Stimulated activated CD4-positive, alpha-beta T cell treated with anti-CD3 and anti-CD28 coated beads, Interleukin-12 subunit alpha, Interleukin-12 subunit beta, amount 100 ng/mL, for 4 hours (primary cell): ENCODE measurements at places on chromosomes 4 and X.

- no peak for DNase-seq
Observed at GRCh38 chr4:184191267-184191666, 26.4 kb downstream of the ENPP6 start.

DNA sequence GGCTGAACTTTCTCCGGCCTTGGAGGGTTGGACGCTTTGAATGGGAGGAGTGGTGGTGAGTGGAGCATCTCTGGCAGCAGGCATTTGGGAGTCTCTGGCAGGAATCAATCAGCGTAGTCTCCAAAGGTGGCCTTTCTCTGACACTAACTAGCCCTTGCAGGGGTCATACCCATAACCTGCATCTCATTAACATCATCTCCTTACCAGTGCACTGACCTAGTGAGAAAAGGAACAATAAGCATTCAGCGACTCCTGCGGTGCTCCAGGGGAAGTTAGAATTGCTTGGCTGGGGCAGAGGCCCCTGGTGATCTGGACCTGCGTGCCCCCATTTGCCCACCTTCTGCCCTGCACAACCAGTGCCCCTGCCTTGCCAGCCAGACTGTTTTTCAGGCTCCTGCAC, 161.9 kb downstream of the PTTG2 start:
- DNase-seq, result no peak

DNA sequence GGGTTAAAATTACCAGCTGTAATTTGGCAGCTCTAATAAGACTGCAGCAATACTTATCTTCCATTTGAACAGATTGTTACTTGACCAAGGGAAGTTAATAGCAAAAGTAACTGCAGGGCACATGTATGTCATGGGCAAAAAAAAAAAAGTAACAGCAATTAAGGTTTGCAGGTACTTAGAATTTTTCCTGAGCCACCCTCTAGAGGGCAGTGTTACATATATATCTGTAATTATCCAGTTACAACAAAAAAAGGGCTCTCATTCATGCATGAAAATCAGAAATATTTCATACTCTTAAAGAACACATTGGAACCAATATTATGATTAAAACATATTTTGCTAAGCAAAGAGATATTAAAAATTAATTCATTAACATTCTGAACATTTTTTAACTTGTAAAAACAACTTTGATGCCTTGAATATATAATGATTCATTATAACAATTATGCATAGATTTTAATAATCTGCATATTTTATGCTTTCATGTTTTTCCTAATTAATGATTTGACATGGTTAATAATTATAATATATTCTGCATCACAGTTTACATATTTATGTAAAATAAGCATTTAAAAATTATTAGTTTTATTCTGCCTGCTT, 25.1 kb downstream of the XIAP start:
- DNase-seq, result no peak

GRCh38 chrX:111182997-111183396, 87.0 kb downstream of the PAK3 start:
- no peak for DNase-seq

DNA sequence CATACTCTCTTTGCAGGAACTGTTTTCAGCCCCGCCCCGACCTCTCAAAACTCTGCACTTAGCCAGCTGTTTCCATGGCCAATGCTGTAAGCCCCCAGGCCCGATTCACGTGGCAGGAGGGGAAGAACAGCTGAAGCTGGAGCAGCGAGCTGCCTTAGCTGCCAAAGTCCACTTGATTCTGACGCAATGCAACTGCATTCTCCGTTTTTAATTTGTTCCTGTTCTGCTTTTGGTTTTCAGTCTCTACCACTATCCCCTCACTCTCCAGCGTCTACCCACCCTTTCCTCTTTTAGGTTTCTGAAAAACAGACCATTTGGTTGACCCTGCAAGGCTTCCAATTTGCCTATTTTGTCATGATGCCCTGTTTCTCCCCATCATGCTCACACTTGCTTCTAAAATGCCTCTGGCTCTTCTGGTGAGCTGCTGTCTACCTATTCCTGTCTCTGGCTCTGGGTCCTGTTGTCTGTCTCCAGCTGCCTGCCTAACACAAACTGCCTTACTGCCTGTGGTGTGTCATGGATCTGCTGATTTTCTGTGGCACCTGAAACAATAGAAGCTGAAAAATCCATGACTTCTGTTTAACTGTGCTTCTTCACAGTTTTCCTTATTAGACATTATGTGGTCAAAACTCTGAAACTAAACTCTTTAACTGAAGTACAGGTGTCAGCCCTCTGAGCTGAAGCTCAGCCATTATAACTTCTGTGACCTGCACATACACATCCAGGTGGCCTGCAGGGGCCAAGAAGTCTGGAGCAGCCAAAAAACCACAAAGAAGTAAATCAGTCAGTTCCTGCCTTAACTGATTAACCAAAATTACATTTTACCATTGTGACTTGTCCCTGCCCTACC, 160.5 kb upstream of the AGTR2 start:
- no peak for DNase-seq

- no peak for DNase-seq
Observed at GRCh38 chr4:156779774-156780173, 191.8 kb downstream of the PDGFC start.

- no peak for DNase-seq
Observed at GRCh38 chr4:99724067-99724466, 66.4 kb upstream of the C4orf54 start.

GRCh38 chr4:73991742-73992000, 3.7 kb upstream of the PPBP start:
- DNase-seq, result no peak

DNA sequence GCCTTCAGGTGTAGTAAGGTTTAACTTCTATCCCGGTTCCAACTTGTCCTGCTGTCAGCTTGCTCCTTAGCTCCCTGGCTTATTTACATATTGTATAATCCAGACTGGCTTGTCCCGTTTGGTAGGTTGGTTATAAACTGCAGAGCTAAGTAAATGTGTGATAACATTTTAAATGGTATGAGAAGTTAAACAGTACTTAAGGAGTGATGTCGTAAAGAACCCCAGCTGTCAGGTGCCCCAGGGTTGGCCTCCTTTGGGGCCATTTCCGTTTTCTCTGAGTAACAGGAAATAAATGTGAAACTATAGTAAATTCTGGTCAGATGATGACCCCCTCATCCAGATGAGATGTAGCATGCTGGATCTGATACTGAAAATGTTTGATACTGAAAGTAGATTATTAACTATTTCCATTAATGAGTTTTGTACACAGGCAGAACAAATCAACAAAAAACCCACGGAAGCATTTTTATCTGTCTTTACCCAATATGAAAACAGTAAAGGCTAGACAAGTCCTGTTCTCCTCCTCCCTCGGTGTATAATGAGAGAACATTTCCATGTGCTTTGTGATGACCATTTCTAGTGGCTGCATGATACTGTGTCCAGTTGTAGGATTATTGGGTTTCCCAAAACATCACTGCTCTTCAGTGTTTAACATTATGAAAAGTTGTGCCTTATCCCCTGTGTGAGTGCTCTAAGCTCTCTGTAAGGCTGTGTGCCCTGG, 22.4 kb downstream of the GAB1 start:
- no peak for DNase-seq

DNA sequence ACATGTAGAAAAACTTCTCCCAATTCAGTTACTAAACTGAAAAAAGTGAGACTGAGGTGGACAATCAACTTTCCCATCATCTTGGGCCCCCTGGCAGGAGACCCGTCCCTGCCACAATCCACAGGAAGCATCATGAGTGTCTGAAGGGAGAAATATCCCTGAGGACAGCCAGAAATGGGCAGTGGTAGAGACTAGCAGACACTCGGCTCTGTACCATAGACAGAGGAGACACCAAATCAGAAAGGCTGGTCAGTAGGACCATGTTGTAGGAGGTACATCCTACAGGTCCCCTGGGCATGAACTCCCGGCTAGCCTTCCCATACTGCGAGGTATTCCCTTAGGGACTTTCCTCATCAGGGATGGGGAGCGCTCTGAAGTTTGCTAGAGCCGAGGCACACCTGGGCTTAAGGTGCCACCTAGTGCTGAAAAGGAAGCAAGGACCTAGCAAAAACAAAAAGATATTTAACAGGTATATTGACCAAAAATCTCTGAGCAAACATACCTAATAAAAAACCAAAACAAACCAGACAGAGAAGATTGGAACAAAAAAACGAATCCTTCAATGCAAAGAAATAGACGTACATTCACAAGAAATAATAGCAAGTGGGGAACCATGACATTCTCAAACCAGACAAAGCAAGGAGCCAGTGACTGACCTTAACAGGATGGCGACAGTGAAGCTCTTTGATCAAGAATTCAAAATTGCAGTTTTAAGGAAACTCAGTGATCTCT, 55.6 kb downstream of the HAUS3 start:
- no peak for DNase-seq

- no peak for DNase-seq
Observed at GRCh38 chr4:38467296-38467695, 196.7 kb upstream of the KLF3 start.

GRCh38 chrX:39175418-39176057, 374.3 kb downstream of the MID1IP1 start:
- no peak for DNase-seq

DNA sequence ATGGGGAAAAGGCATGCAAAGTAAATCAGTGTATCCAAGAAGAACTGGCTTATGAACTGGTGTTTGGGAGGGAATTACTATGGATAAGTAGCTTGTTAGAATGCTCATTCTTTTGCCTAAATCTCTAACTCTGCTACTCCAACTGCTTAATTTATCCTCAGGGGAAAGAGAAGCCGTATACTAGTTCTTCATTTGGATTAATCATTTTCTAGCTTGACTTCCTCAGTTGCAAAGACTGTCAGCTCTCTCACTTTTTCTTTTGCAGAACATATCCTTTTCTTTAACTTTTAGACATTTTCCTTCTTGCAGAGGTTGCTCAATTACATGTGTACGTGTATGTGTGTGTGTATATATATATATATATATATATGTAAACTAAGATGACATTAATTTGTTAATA, 21.9 kb downstream of the GPRIN3 start:
- DNase-seq, result no peak

GRCh38 chrX:19673375-19674040, 158.2 kb upstream of the MAP3K15 start:
- DNase-seq, result no peak

DNA sequence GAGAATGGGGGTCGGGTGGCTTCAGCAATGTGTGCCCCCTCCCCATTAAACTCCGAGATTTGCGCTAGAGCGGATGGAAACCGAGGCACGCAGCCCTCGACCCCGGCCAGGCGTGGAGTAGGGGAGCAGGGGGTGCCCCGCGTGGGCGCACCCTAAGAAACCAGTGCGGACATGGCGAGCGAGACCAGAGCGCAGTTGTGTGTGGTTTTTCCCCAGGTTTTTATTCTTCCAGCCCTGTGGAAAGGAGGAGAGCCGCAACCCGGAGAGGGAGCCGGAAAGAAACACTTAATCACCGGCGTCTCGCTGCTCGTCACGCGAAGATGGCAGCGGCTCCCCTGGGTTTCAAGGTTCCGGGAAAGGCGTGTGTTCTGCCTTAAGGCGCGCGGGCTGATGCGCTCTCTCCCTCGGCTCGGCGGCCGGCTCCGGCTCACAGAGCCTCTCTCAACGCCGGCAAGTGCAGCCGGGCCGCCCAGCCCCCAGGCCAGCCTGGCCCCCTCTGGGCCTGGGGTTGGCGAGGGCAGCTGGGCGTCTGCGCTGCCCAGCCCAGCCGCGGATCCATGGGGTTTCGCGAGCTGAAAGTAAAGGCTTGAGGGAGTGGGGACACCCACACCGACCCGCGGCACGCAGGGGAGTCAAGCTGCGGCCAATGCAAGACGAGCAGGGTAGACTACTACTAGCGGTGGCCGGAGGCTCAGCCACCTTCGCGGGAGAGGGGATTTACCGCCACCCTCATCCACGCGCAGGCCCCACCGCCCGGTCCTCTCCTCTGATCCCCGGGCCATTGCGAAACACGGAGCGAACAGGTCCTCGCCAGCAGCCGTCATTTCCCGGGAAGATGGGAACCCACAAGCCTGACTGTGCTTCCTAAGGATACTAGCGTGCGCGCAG, 74.0 kb upstream of the BCOR start:
- DNase-seq, result no peak

GRCh38 chr4:177964693-177965168, 522.5 kb upstream of the AGA start:
- DNase-seq, result no peak

DNA sequence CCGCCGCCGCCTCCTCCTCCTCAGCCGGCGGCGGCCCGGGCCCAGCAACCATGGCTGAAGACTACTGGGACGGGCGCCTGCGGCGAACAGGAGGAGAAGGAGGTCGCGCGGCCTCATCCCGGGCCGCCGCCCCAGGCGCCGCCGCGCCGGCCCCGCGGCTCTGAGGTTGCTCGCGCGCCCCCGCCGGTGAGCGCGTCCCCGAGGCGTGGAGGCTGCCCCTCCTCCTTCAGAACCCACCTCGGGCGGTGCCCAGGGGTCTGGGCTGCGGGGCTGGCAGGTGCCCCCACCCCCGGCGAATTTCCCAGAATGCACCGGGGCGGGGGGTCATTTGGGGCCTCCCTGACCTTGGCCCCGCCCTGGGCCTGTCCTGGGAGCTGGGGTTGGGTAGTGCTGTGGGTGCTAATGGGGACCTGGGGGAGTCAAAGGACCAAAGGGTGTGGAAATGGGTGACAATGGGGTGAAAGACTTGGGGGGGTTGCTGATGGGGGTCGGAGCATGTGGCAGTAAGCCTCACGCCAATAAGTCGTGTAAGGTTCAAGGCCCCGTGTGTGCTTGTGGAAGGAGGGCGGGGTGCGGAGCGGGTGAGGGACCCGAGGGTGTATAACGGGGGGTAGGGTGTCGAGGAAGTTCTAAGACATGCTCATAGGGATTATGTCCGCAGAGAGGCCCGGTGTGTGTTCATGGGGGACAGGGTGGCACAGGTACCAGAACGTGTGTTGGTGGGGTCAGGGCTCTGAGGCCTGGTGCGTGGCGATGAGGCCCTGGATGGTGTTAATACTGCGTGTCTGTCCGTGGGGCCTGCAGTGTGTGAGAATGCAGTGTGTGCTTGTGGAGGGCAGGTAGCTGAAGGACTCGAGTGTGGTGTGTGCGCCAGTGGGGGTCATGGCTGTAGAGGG, 687 bp downstream of the CDK16 start:
- peak; percentile 47 for DNase-seq

GRCh38 chrX:120452131-120452530, 17.0 kb downstream of the LAMP2 start:
- no peak for DNase-seq

GRCh38 chr4:13294961-13295605, 189.1 kb downstream of the RAB28 start:
- DNase-seq, result no peak

DNA sequence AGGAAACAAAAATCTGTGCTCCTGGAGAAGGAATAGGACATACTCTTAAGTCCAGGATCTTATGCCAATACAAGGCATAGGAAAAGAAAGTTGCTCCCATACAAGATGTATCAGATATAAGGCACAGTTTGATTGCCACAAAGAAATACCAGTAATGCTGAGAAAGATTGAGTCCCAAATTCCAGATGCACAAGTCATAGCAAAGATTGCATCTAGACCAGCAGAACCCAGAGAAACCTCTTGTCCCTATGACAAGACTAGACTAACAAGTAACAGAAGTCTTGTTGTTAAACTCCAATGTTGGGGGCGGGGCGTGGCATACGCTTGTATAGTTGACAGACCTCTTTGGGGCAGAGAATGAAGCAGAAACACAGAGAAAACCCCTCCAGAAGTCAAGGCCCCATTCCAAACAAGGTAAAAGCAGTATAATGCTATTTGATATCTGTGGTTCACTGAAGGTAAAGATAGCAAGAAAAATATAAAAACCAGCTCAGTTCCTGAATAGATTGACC, 671.5 kb upstream of the GRIA3 start:
- no peak for DNase-seq
